ENCODE measurements at places on chromosomes 11 and 22. TPM values are rescaled to one million over a fixed set of nuclear protein-coding genes. Genes with fewer than 3 reads are reported as not detected.

Gene VWCE
- total RNA-seq, result 0.65 TPM

Gene RFPL1
- total RNA-seq, result not detected

Gene RTN4RL2
- total RNA-seq, result not detected

Gene H19
- 11.8 TPM for total RNA-seq

Gene WNT7B
- 112 TPM for total RNA-seq

GRCh38 chr11:122691549-122692150 is 36.1 kb downstream of the UBASH3B start:
- DNase-seq, result no peak

GRCh38 chr11:63682066-63683021 is 1.0 kb downstream of the RTN3 start:
- DNase-seq, result no peak

DNA sequence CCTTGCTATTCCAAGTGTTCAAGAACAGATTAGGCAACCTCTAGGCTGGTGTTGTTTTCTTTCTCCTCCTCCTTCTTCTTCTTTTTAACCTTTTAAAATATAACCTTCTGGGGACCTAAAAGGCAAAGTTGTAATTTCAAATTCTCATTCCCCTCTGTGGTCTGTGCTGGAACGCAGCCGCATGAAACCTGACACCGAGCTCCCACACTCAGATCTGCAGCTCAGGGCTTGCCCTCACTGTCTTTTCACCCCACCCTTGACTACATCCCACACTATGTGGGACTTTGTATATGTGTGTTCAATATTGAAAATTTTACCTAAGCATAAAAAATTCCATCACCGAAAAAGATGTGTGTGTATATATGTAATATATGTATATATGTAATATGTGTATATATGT is 62.0 kb upstream of the ARHGAP42 start:
- no peak for DNase-seq

DNA sequence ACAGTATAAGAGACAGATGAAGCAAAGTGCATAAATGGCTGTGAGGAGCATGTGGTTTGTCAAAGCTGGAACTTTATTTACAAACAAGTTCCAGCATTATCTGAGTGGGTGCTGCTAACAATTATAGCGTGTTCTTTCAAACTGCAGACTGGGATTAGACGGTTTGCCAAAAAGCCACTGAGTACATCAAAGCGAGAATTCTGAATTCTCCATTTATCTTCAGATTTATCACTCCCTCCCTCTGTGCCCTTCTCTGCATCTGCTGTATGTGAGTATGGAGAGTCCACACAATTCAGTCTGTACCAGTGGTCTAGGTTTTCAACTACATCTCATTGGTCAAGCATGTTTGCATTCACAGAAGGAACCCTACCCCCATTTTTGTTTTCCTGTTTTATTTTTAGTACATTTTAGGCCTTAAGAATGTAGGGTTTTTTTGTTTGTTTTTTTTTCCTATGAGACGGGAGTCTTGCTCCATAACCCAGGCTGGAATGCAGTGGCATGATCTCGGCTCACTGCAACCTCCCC is 18.1 kb upstream of the INCENP start:
- no peak for DNase-seq

DNA sequence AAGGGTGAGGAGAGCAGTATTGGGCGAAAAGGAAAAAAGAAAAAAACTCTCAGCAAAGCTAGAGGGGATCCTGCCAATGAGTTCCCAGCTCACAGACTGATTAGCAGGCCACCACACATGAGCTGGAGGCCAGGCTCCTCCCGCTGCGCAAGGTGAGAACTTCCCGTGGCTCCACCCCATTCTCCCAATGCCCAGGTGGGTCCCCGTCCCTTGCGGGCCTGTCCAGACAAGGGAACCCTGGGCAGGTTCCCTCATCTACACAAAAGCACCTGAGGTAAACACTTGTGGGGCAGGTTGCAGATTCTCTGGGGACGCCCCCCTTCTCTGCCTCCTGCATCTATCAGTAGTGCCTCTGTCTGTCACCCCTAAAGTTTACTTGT is 46.5 kb downstream of the CDPF1 start:
- no peak for DNase-seq

- no peak for DNase-seq
Measured at GRCh38 chr11:27361649-27362431, 1.2 kb downstream of the CCDC34 start.

GRCh38 chr11:44530413-44531115 is 34.9 kb upstream of the CD82 start:
- DNase-seq, result no peak
